8988T (cell line): ENCODE measurements at places on chromosomes 11 and 22.

DNA sequence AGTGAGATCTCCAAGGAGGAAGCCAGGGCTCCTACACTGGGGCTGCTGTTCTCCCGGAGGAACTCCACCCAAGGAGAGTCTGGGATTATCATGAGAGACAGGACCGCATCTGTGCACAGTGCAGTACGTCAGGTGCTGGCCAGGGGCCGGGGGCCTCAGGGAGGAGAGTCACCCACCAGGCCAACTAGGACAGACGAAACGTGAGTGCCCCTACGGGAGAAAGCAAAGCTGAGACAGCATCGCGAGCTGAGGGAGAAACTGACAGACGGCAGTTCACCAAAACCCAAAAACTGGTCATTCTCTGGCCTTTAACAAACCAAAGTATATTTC, 273.4 kb downstream of the BRD1 start:
- no peak for DNase-seq

GRCh38 chr11:61140416-61140815, 20.8 kb downstream of the VPS37C start:
- DNase-seq: no peak

DNA sequence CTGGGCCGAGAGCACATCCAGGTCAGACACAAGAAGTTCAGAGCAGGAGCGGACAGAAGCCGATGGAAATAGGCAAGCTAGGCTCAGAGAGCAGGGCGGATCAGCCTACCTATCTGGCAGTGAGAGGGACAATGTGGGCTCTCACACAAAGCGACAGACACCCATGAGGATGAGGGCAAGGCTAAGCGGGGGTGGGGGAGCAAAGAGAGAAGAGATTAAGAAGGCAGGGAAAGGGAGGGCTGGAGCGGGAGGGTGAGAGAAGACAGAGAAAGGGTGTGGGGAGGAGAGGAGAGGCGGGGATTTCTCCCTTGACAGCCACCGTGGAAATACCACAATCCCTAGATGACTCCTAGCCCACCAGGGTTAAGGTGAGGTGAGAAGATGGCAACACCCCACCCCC, 57.9 kb downstream of the BUD13 start:
- DNase-seq: no peak

DNA sequence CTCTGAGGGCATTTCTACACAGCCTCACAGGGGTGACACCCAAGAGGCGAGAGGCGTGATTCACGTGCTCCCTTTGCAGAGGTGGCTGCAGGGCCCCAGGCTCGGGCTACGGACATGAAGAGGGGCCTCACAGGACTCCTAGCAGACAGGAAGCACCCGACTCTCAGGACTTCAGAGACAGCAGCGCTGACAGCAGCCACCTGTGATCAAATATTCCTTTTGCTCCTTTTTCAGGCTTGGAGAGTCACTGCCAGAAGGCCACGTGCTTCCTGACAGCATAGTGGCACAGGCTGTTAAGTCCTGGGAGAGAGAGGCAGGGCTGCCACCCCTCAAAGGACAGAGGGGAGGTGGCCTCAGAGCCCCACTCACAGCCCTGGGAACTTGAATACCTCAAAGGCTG, 348.9 kb downstream of the CADM1 start:
- no peak for DNase-seq

DNA sequence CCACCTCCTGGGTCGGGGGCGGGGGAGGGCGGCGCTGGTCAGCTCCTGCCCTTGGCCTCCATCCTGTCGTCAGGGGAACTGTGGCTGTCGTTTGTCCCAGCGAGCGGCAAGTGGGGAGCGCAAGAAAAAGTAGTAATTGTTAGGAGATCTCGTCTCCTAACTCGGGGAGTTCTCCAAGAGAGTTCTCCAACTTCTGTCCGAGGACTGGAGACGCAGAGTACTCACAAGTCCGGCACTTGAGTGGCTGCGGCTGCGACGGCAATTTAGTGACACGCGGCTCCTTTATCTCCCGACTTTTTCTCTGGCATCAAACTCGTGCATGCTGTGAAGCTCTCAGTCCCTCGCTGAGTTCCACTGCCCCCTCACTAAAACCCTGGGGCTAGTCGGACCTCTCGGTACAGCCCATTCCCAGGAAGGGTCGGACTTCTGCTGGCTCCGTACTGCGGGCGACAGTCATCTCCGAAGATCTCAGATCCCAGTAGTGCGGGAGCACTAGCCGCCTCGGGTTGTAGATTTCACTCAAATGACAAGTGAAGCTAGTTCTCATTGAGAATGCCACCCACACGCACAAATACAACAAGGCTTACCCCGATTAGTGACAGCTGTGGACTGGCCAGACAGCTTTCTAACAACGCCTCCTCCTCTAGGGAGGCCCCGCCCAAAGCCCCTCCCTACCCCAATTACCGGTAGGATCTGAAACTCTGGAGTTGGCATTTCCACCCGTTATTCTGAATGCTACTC, at the start of gene PGR:
Gene PGR, minus strand, starts transcription at position 611 of the 741 bp plus-strand sequence. CDS start 743 bp downstream, outside the sequence.
- peak; percentile 46 for DNase-seq

DNA sequence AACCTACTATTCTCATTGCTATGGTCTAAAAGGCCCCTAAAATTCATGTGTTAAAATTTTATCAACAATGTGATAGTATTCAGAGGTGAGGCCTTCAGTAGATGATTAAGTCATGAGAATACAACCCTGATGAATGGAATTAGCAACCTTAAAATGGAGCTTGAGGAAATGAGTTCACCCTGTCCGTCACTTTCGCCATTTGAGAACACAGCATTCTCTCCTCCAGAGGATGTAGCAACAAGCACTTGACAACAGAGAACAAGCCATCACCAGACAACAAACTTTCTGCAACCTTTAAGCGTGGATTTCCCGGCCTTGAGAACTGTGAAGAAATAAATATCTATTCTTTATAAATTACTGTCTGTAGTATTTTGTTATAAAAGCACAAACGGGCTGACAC, 197.0 kb downstream of the SBF2 start:
- DNase-seq: no peak

GRCh38 chr11:11732116-11732515, 109.7 kb upstream of the USP47 start:
- DNase-seq: no peak
